Activated B cell treated with CpG ODN at 0.5 μM for 24 hours (primary cell): ENCODE measurements at places on chromosomes 6 and 20. TPM values are rescaled to one million over a fixed set of nuclear protein-coding genes. Genes with fewer than 3 reads are reported as not detected.

GRCh38 chr6:28643017-28643740, 117.5 kb downstream of the GPX5 start:
- no peak for DNase-seq

The SEC63 gene
- 64.4 and 68.3 TPM in 2 replicates for total RNA-seq

DNA sequence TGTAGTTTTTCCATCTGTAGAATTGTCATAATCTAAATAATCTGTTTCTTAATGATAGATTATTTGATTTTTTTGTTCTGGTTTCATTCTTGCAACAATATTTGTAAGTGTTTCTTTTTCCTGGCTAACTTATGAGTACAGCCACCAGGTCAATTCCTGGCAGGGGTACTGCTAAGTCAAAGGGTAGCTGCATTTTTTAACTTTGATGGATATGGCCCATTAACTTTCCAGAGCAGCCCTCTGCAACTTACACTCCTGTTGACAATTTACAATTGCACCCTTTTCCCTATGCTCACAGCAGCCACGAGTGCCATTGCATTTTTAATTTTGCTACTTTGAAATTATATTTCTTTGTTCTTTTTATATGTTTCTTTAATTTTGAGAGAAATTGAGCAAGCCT, 209.3 kb upstream of the CST7 start:
- no peak for DNase-seq

The OR12D3 gene
- total RNA-seq, result not detected in 2 replicates

GRCh38 chr20:51275181-51275580, 252.3 kb upstream of the KCNG1 start:
- no peak for DNase-seq

DNA sequence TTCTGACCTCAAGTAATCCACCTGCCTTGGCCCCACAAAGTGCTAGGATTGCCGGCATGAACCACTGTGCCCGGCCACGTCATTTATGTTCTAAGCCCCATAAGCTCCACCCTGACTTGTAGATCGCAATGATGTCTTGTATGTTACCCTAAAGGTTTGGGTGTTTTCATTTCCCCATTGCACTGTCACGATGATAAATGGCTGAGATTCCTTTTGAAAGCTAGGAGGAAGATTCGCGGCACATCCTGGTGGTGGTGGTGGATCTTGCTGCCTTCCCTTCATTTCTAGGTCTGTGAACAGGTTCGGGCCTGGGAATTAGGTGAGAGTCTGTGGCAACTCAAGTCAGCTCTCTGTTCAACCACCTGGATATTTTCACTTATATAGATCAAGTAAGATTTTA, 28.3 kb downstream of the MUC22 start:
- no peak for DNase-seq

DNA sequence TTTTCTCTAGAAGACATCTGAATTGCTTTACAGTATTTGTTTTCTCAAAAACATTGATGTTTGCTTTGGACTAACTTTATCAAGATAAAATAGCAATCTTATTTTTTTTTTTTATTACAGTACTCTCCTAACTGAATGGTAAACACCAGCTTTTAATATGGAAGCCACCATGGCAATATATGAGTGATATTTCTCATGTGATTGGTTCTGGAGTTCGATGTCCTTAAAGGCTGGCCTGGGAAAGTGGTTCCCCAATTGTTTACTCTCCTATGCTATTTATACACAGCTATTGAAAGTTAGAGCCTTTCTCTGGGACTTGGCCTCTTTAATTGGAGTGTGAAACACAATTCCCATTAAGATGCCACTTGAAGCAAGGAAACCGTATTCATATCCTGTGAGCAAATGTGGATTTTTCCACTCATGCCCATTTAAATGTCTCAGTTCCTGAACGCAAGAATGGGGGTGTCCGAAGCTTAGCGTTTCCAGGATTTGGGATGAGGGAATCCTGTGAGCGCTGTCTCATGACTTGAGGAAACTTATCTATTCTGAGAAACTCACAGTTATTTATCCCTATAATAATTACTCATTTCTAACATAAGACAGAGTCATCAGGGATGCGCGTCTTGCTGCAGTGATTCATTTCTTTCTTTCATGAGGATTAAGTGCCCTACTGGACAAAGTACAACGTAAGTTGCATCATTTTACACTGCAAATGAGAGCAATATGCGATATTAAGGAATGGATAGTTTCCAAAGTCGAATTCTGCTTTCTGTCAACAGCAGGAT, 143.3 kb upstream of the PREP start:
- DNase-seq, result no peak

GRCh38 chr20:18639501-18639979, 51.7 kb downstream of the DTD1 start:
- no peak for DNase-seq

DNA sequence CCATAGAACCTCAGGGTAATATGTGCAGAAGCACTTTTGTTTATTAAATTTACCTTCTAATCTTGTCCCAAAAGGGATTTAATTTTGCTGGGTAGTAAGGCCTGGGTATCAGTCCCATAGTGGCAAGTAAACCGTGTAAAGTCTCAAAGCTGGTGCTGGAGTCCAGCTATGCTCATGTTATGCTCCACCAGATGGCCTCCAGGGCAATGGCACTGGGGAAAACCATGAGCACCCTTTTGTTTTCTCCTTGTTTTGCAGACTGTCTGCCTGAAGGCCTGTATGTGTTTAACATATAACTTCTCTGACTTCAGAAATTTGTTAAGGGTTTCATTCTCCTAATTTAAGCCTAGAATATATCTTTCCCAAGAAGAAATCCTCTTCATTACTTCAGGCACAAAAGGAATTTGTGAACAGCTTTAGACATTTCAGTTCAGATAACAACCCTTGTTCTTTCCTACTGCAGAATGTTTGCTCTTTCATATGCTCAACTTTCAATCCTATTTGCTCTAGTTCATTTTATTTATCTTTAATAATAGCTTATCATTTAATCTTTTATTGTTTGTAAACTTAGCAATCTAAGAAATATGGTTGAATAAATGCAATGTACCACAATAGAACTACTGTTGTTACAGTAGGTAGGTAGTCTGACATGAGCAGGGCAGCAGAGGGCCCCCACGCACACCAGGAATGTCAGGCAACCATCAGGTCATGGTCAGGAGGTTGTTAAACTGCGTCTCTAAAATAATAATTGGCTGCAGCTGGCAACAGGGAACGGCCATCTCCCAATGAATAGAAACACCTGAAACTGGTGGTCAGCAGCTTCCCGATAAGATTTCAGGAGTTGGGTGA, 162.8 kb downstream of the TENT5A start:
- no peak for DNase-seq

The TREM1 gene
- total RNA-seq, result 0.81 TPM in 1 of 2 replicates, not detected in the other

The FAXC gene
- not detected in 2 replicates for total RNA-seq

GRCh38 chr6:13528232-13528631, 40.8 kb upstream of the GFOD1 start:
- DNase-seq, result no peak

DNA sequence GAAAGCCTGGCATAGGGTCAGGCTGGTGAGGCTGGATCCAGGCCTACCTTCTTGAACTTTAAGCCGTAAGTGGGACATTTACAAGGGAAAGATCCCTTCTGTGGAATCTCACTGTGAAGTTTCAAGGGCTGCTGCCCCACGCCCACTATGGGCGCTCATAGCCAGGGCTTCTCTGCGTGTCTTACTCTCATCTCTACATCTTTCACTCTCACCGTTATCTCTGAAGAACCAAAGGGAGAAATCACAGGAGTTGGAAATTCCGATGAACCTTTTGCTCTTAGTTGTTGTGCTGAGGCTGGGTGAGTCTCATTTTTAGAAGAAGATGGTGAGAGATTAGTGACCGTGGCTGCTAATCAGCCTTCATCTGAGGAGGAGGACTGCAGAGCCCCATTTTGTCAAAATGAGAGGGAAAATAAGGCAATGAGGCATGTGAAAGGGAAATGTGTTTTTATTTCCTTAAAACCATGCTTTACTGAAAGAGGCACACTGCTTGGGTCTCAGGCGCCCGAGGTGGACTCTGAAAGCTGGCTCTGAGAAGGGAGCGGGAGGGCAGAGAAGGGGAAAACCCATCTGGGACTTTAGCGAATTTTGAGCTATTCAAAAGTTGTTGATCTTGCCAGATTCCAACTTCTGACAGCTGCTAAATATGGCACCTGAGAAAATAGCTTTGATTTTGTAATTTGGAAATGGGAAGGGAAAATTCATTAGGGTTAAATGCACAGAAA, 301.5 kb downstream of the CLIC5 start:
- no peak for DNase-seq

GRCh38 chr20:7966176-7966575, 25.9 kb upstream of the HAO1 start:
- no peak for DNase-seq

The PDE10A gene
- not detected in 2 replicates for total RNA-seq

- DNase-seq, result no peak
Measured at GRCh38 chr20:24684956-24685691, 215.7 kb downstream of the SYNDIG1 start.
